Activated naive CD8-positive, alpha-beta T cell treated with anti-CD3 and anti-CD28 coated beads, Interleukin-2, amount 10 ng/mL, durations not matched to agents 7 days and 5 days (primary cell): ENCODE measurements at places on chromosomes 1 and 21. TPM values are rescaled to one million over a fixed set of nuclear protein-coding genes. Genes with fewer than 3 reads are reported as not detected.
A peak's percentile ranks its signal among the peaks of the same experiment; 100 is the strongest.

Gene CD247
- total RNA-seq: 252 TPM

DNA sequence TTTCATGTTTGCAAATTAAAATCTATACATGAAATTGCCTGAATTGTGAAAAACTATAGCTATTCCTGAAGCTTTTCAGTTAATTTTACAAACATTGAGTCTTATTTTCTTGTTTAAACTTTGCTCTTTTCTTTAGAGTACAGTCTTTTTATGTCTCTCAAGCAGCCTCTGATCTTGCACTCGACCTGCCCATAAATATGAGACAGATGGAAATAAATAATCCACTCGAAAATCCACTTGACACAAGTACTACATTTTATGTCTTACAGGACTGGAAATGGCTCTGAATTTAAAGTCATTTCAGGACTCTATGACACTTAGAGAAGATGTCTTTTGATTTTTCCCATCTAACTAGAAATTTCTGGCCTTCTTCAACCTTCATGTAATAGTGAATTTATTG is 283.8 kb downstream of the USP25 start:
- H3K27ac ChIP-seq: no peak overlapping the region
- no peak for DNase-seq
- H3K27me3 ChIP-seq: no peaks in the 10 kb centered on the region
- no peaks in the 10 kb centered on the region for H3K4me1 ChIP-seq

Gene UQCRHL
- total RNA-seq: 1.8 TPM

- no peaks in the 10 kb centered on the region for H3K36me3 ChIP-seq
- H3K27ac ChIP-seq: no peak overlapping the region
- peaks cover 1% of the 10 kb centered on the region for H3K27me3 ChIP-seq
Measured at GRCh38 chr1:219081943-219082925, 91.4 kb upstream of the LYPLAL1 start.

Gene PUM1
- total RNA-seq: 112 TPM

GRCh38 chr1:192609110-192610079 is 26.6 kb upstream of the RGS13 start:
- no peaks in the 10 kb centered on the region for H3K36me3 ChIP-seq
- H3K27ac ChIP-seq: peak overlapping the region; percentile 83
- peaks cover 14% of the 10 kb centered on the region for H3K4me1 ChIP-seq
- H3K27me3 ChIP-seq: no peaks in the 10 kb centered on the region

Gene NLRP3
- total RNA-seq: 8.9 TPM

Gene NGF
- not detected for total RNA-seq

DNA sequence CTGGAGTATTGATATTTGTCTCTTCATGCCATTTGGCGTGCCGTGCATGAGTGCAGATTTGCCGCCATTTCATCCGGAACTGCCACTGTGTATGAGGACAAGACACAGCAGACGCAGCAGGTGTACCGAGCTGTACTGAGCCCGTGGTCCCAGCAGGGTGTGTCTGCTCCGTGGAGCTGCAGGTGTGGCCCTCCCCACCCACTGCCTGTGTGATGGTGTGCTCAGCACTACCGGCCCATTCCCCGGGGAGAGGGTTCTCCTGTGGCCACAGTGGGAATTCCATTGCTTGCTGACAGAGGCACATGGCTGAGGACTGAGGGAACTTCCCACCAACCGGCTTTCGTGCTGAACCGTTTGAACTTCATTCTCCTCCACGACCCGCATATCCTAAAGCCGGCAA is 34.3 kb upstream of the COL6A1 start:
- H3K4me1 ChIP-seq: no peaks in the 10 kb centered on the region
- no peak overlapping the region for H3K27ac ChIP-seq
- H3K4me3 ChIP-seq: no peak overlapping the region

- H3K4me3 ChIP-seq: no peak overlapping the region
- peaks cover 6% of the 10 kb centered on the region for H3K27me3 ChIP-seq
- H3K36me3 ChIP-seq: no peaks in the 10 kb centered on the region
- no peak overlapping the region for H3K27ac ChIP-seq
Measured at GRCh38 chr1:165144757-165145397, 211.6 kb downstream of the LMX1A start.

- no peaks in the 10 kb centered on the region for H3K27me3 ChIP-seq
- peaks cover 6% of the 10 kb centered on the region for H3K4me1 ChIP-seq
- DNase-seq: no peak
- H3K27ac ChIP-seq: no peak overlapping the region
- peaks cover 2% of the 10 kb centered on the region for H3K36me3 ChIP-seq
- no peak overlapping the region for H3K4me3 ChIP-seq
Measured at GRCh38 chr21:36934864-36935420, 31.5 kb downstream of the HLCS start.

- peaks cover 4% of the 10 kb centered on the region for H3K4me1 ChIP-seq
- DNase-seq: no peak
- H3K27me3 ChIP-seq: no peaks in the 10 kb centered on the region
- peaks cover 10% of the 10 kb centered on the region for H3K36me3 ChIP-seq
- H3K27ac ChIP-seq: no peak overlapping the region
Measured at GRCh38 chr1:220113136-220113695, 19.3 kb downstream of the IARS2 start.

Gene DISC1
- total RNA-seq: 9.8 TPM

DNA sequence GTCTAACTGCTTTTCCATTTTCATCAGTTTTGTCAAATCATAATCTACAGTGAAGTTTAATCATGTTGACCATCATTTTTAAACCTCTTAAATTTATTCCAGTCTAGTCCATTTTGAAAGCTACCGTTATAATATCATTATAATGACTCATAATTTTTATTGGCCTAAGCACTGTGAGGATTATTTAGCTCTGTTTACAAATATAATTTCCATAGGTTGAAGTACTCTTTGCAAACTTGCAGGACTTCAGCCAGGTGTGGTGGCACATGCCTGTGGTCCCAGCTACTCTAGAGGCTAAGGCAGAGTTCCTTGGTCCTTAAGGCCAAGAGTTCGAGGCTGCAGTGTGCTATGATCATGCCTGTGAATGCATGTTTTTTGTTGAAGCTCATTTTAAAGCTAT is 54.3 kb downstream of the MAP3K21 start:
- DNase-seq: no peak
- H3K36me3 ChIP-seq: no peaks in the 10 kb centered on the region
- no peaks in the 10 kb centered on the region for H3K4me1 ChIP-seq
- H3K4me3 ChIP-seq: no peak overlapping the region

Gene PLEKHA6
- 0.77 TPM for total RNA-seq

DNA sequence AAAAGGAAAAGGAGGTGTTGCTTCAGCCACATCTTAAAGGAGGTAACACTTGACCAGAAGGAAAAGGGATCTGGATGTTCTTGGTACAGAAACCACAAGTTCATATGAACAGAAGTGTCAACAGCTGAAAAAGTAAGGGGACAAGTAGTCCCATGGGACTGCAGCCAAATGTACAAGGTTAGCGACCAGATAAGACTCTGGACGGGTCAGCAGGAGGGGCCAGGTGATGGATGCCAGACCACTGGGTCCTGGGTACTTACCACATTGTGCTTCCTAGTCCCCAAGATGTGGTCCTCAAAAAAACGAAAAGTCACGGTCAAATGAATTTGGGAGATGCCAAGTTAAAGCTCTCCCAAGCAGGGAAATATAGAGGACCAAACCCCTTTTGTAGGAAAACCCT is 16.6 kb upstream of the BMP8A start:
- no peaks in the 10 kb centered on the region for H3K27me3 ChIP-seq
- peaks cover 1% of the 10 kb centered on the region for H3K4me1 ChIP-seq
- DNase-seq: no peak
- no peak overlapping the region for H3K27ac ChIP-seq
- H3K36me3 ChIP-seq: peaks cover 17% of the 10 kb centered on the region

Gene SDCCAG8
- 27.3 TPM for total RNA-seq

Gene COL8A2
- total RNA-seq: 0.19 TPM

GRCh38 chr1:2087766-2088165 is 37.6 kb downstream of the PRKCZ start:
- no peak for DNase-seq
- no peak overlapping the region for H3K4me3 ChIP-seq
- H3K36me3 ChIP-seq: no peaks in the 10 kb centered on the region
- H3K27me3 ChIP-seq: no peaks in the 10 kb centered on the region

GRCh38 chr1:47024141-47024801 is 802 bp downstream of the CYP4X1 start:
- H3K27ac ChIP-seq: no peak overlapping the region
- no peak for DNase-seq
- H3K4me3 ChIP-seq: no peak overlapping the region
- H3K36me3 ChIP-seq: no peaks in the 10 kb centered on the region
- peaks cover 2% of the 10 kb centered on the region for H3K4me1 ChIP-seq

Gene CFAP141
- not detected for total RNA-seq

GRCh38 chr1:46615735-46616134 is 876 bp downstream of the MOB3C start:
- H3K27ac ChIP-seq: peak overlapping the region; percentile 90
- H3K36me3 ChIP-seq: peaks cover 4% of the 10 kb centered on the region
- peak overlapping the region; percentile 95 for H3K4me3 ChIP-seq
- DNase-seq: no peak

DNA sequence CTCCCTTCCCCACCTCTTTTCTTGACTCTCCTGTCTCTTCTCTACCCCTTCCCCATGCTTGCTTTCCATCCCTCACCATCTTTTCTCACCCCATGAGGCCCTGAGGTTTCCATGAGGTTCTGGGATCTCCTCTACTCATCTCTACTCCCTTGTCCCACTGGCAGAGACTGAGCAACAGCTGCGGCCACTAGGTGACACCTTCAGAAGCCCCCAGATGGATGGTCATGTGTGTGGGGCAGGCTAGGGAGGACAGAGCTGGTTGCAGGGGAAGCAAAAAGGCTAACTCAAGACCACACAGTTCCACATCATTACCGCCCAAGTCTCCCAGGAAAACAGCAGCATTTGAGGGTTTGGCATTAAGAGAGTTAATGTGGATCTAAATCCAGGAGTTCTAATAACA is 45.0 kb downstream of the LRRN2 start:
- no peak overlapping the region for H3K4me3 ChIP-seq
- no peaks in the 10 kb centered on the region for H3K4me1 ChIP-seq
- no peaks in the 10 kb centered on the region for H3K27me3 ChIP-seq

DNA sequence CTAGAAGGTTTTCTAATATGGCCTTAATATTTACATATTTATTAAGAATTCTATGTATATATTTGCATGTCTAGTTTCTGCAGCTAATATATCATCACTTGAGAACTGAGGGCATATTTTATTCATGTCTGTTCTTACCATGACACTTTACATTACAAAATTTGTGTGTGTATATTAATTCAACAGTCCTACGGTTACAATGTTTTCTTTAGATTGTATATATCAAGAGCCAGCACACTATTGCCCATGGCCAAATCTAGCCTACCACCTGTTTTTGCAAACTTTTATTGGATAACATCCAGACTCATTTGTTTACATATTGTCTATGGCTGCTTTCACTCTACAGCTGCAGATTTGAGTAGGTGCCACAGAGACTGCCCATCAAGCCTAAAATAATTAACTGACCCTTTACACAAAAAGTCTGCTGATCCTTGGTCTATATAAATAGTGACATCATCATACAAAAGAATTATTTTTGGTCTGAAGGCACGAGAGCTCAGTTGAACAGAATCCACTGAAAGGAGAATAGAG is 577.4 kb upstream of the PBX1 start:
- H3K27ac ChIP-seq: no peak overlapping the region
- H3K27me3 ChIP-seq: no peaks in the 10 kb centered on the region
- DNase-seq: no peak
- no peaks in the 10 kb centered on the region for H3K36me3 ChIP-seq

- no peak for DNase-seq
- H3K36me3 ChIP-seq: no peaks in the 10 kb centered on the region
- H3K27ac ChIP-seq: no peak overlapping the region
- no peak overlapping the region for H3K4me3 ChIP-seq
Measured at GRCh38 chr1:6987940-6988339, 202.7 kb downstream of the CAMTA1 start.

DNA sequence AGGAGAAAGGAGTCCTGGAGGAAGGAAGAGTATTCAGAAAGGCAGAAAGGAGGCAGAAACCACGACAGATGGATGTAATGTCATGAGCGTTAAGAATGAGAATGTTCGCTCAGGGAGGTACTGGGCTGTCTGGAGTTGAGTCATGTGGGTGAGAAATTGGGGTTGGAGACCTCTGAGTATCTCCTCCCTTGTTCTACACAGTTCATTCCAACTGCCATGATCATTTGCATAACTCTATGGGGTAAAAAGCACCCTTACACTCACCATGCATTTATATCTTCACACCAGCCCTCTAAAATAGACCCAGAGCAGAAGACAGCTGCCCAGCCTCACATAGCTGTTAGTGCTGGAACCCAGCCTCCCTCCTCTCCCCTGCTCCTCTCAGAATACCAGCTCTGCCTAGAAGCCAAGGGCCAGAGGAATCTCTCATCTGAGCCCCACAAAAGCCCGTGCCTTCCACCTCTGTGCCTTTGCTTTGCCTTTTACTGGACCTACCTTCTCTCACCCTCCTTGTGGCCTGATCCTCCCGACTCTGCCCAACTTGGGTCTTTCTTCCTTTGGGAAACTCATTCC is 85.2 kb downstream of the BEND5 start:
- no peak for DNase-seq
- H3K27me3 ChIP-seq: peaks cover 6% of the 10 kb centered on the region
- no peak overlapping the region for H3K4me3 ChIP-seq
- no peak overlapping the region for H3K27ac ChIP-seq
- no peaks in the 10 kb centered on the region for H3K36me3 ChIP-seq
- no peaks in the 10 kb centered on the region for H3K4me1 ChIP-seq

DNA sequence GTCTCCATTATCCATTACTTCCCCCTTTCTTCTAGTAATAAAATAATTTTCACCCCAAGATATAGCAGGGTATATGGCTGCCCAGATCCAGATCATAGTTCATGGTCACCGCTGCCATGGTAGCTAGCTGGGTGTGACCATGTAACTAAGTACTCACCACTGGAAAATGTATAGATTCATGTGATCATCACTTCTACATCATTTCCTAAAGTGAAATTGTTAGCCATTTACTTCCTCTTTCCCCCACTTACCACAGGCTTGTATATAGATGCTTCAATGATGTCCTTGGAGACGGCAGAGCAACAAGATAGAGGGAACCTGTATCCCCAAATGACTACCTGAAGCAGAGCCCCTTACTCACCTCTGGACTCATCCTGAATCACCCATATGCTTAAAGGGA is 22.7 kb upstream of the EYA3 start:
- H3K4me1 ChIP-seq: peaks cover 27% of the 10 kb centered on the region
- no peak overlapping the region for H3K4me3 ChIP-seq
- peak overlapping the region; percentile 75 for H3K27ac ChIP-seq
- H3K36me3 ChIP-seq: peaks cover 2% of the 10 kb centered on the region
- DNase-seq: no peak
- peaks cover 8% of the 10 kb centered on the region for H3K27me3 ChIP-seq

DNA sequence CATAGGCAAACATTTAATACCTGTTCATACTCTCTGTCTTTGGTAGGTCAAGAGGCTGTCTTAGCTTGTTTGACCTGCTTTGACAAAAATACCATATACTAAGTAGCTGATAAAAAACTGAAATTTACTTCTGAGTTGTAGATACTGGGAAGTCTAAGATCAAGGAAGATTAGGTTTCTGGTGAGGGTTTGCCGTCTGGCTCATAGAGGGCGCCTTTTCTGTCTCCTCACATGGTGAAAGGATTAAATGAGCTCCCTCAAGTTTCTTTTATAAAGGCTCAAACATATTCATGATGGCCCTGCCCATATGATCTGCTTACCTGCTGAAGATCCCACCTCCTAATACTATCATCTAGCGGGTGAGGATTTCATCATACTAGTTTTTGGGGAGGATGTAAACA is 1076.1 kb upstream of the NCAM2 start:
- no peak for DNase-seq
- no peaks in the 10 kb centered on the region for H3K36me3 ChIP-seq
- no peak overlapping the region for H3K4me3 ChIP-seq
- H3K27ac ChIP-seq: no peak overlapping the region

GRCh38 chr1:9062846-9063245 is 6.6 kb downstream of the SLC2A5 start:
- no peaks in the 10 kb centered on the region for H3K36me3 ChIP-seq
- H3K4me3 ChIP-seq: no peak overlapping the region
- peaks cover 14% of the 10 kb centered on the region for H3K27me3 ChIP-seq
- no peak overlapping the region for H3K27ac ChIP-seq
